ENCODE measurements at places on chromosomes 16 and 17.
A peak's percentile ranks its signal among the peaks of the same experiment; 100 is the strongest.

GRCh38 chr17:9242497-9242881 lies 221.2 kb downstream of the NTN1 start:
- H3K4me3 ChIP-seq = no peak overlapping the region
- peaks cover 13% of the 10 kb centered on the region for H3K4me1 ChIP-seq
- no peak for DNase-seq
- H3K36me3 ChIP-seq = no peaks in the 10 kb centered on the region
- H3K27ac ChIP-seq = no peak overlapping the region

- H3K36me3 ChIP-seq = peaks cover 3% of the 10 kb centered on the region
- DNase-seq = no peak
- H3K27ac ChIP-seq = no peak overlapping the region
- H3K4me3 ChIP-seq = no peak overlapping the region
- H3K4me1 ChIP-seq = peaks cover 6% of the 10 kb centered on the region
These were observed 1.8 kb downstream of the CACNB1 start for GRCh38 chr17:39195568-39196160.

- no peaks in the 10 kb centered on the region for H3K36me3 ChIP-seq
- peaks cover 5% of the 10 kb centered on the region for H3K27me3 ChIP-seq
- no peak overlapping the region for H3K4me3 ChIP-seq
- H3K27ac ChIP-seq = no peak overlapping the region
These were observed 24.7 kb upstream of the GPATCH8 start for GRCh38 chr17:44527954-44528353.

GRCh38 chr17:45326626-45327025 lies 9.8 kb upstream of the MAP3K14 start:
- no peak for DNase-seq
- no peaks in the 10 kb centered on the region for H3K36me3 ChIP-seq
- H3K4me3 ChIP-seq = no peak overlapping the region
- H3K4me1 ChIP-seq = peaks cover 4% of the 10 kb centered on the region
- H3K27ac ChIP-seq = no peak overlapping the region
- H3K27me3 ChIP-seq = no peaks in the 10 kb centered on the region

GRCh38 chr17:28599311-28600184 lies 723 bp upstream of the SPAG5 start:
- peak overlapping the region; percentile 68 for H3K4me3 ChIP-seq
- H3K27me3 ChIP-seq = no peaks in the 10 kb centered on the region
- H3K4me1 ChIP-seq = peaks cover 18% of the 10 kb centered on the region
- DNase-seq = peak; percentile 87
- no peaks in the 10 kb centered on the region for H3K36me3 ChIP-seq

GRCh38 chr17:38601539-38602351 lies 4.0 kb downstream of the SRCIN1 start:
- H3K4me3 ChIP-seq = no peak overlapping the region
- no peak for DNase-seq
- H3K27me3 ChIP-seq = peaks cover 18% of the 10 kb centered on the region
- H3K36me3 ChIP-seq = no peaks in the 10 kb centered on the region
- no peak overlapping the region for H3K27ac ChIP-seq
- H3K4me1 ChIP-seq = no peaks in the 10 kb centered on the region

Data from endothelial cell of umbilical vein (primary cell).